Stimulated activated CD4-positive, alpha-beta T cell treated with anti-CD3 and anti-CD28 coated beads, TNF-alpha, amount 100 ng/mL, for 48 hours (primary cell): ENCODE measurements at places on chromosomes 11 and 22.

- DNase-seq: no peak
Observed at GRCh38 chr11:74330075-74330858, 18.8 kb upstream of the P4HA3 start.

- no peak for DNase-seq
Observed at GRCh38 chr11:72521664-72522063, 87.3 kb upstream of the CLPB start.

DNA sequence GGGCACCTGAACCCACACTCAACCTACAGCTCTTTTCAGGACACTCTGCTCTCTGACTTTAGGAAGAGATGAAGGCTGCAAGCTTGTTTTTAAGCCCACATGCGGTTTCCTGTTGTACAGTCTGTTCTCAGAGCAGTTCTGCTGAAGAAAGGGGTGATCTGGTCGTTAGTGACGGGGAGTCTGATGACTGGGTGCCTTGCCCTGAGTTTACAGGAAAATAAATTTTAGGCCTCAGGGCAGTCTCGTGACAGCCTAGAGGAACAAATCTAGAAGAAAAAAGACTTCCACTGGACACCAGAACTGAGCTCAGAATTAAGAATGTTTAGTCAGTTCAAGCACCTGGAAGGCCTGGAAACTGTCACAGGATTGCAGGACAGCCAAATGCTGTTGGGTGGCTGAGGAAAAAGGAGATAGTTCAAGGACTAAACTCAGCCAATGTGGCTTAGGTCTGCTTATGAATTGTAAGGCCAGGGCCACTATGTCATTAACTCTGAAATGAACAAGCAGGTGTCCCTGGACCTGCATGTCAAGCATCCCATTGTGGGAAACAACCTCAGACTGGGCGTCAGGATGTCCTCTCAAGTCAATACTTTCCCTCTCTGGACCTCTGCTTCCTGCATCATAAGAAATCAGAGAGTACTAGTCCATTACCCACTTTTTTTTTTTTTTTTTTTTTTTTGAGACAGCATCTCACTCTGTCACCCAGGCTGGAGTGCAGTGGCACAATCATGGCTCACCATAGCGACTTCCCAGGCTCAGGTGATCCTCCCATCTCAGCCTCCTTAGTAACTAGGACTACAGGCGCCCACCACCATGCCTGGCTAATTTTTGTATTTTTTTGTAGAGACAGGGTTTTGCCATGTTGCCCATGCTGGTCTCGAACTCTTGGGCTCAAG, 5.7 kb downstream of the PIK3IP1 start:
- DNase-seq: peak; percentile 46

DNA sequence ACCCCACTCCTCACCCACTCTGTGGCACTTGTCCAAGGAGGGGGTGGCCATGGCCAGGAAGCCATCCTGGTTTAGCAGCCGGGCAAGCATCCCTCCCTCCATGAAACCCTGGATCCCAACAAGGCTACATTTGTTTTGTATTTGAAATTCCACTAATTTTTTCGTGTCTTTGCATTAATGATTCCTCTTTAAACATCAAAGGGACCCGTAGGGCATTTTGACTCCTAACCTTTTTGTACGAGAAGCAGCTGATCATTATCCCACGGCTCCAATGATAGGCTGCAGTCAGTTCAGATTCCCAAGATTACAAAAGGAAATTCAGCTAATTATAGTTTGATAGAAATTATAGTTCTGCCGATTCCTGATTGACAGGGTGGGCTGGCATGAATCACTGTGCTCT, 10.7 kb downstream of the MYEOV start:
- DNase-seq: no peak

DNA sequence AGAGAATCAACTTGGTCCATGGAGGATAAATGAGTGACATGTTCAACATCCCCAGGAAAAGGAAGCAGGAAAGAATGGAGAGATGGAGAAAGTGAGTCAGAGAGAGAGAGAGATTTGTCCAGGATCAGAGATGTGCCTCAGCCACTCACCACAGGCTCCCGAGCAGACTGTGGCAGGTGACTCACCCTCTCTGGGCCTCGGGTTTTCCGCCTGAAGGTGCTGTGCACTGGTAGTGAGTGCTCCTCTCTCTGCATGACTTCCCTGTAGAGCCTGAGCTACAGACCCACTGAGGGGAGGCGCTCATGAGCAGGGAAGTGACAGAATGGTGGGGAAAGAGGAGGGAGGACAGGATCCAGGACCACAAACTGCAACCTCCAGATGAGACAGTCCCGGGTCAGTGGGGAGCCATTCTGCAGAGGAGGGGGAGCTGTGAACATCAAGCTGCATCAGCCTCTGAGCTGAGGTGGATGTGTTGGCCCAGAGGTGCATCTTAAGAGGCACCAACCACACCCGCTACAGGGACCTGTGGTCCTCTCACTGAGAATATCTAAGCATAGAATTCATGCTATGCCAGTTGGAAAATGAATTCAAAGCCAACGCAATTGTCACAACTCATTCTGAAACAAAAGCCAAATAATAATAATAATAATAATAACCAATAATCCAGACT, 433.4 kb downstream of the BRD1 start:
- DNase-seq: no peak

DNA sequence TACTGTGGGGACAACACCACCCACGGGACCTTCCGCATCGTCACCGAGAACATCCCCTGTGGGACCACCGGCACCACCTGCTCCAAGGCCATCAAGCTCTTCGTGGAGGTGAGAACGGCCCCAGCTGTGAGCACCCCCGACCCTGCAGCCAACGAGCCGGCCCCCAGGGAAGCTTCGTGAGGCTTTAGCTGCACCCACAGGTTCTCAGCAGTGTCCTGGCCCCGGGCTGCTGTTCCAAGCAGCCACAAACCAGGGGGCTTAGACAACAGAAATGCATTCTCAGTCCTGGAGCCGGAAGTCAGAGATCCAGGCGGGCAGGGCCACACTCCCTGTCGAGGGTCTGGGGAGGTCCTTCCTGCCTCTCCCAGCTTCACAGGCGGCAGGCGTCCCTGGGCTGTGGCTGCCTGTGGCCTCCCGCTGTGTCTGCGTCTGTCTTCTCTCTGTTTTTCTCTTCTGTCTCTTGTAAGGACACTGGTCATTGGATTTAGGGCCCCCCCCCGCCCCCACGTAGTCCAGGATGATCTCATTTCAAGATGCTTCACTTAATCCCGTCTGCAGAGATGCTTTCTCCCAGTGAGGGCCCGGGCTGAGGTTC, 12.5 kb downstream of the MUC5B start:
- no peak for DNase-seq

- DNase-seq: no peak
Observed at GRCh38 chr11:33110083-33110482, 51.2 kb downstream of the CSTF3 start.

- DNase-seq: no peak
Observed at GRCh38 chr11:46972343-46972742, 35.8 kb downstream of the CSTPP1 start.

- no peak for DNase-seq
Observed at GRCh38 chr11:31987118-31988005, 103.5 kb upstream of the RCN1 start.

GRCh38 chr11:87545858-87546257, 508.1 kb downstream of the TMEM135 start:
- no peak for DNase-seq

- DNase-seq: no peak
Observed at GRCh38 chr22:39309364-39309861, 10.0 kb downstream of the RPL3 start.

GRCh38 chr11:61010466-61011228, 39.2 kb downstream of the CD6 start:
- no peak for DNase-seq

GRCh38 chr11:3170756-3171650, 5.9 kb upstream of the OSBPL5 start:
- no peak for DNase-seq

- no peak for DNase-seq
Observed at GRCh38 chr22:31079095-31079642, 1.9 kb upstream of the SMTN start.

DNA sequence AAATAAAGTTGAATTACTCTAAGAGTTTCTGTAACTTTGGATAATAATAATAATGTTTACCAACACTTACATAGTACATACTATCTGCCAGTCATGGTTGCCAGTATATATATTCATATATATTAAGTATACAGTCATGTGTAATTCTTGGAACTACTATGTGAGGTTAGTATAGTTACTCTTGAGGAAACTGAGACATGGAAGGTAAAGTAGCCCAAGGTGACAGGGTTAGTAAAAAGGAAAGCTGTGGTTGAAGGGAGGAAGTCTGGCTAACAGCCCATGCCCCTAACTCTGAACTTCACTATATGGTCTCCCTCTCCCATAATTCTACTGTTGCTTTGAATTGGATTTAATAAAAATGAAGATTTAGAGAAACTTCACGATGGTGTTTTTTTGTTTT, 24.9 kb downstream of the FDX1 start:
- no peak for DNase-seq

- no peak for DNase-seq
Observed at GRCh38 chr11:3886985-3887384, 31.5 kb downstream of the STIM1 start.

- DNase-seq: no peak
Observed at GRCh38 chr11:110778343-110778742, 66.1 kb upstream of the ARHGAP20 start.
